Ovary (tissue), 10 donors: ENCODE measurements at places on chromosomes 16 and 17.

DNA sequence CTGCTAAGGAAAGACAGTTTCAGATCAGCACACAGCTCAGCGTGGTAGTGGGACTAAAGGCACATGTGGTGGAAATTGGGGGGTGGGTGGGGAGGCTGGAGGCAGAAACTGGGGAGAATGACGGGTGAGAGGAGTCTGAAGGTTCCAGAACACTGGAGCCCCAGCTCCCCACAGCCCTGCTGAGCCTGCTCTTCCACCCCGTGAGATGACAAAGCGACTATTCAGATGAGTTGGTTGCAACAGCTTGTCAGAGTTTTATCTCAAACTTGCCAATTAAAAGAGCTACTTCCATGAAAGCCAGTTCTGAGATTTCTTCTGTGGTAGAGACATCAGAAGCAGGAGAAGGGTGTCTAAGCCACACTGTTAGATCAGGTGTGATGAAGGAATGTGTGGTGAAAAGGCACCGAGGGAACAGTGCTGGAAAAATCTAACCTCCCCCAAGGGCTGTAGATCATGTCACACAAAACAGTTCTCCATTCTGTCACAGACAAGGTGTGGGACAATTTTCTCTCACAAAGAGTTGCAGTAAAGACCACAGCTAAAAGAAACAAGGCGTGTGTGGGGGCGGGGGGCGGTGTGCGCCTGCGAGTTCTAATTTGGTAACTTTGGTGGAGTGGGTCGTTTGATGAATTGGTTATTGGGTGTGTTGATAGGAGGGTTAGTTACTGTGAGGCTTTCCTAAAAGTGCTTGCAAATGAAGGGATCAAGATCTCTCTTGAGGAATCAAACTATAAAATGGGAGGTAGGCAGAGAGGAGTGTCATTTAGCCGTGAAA is 39.0 kb downstream of the CCDC182 start:
- DNase-seq = no peak

GRCh38 chr17:16652847-16653366 is 743 bp downstream of the ZNF624 start:
- DNase-seq = no peak

- DNase-seq = no peak
Measured at GRCh38 chr16:72301523-72302236, 129.7 kb upstream of the PMFBP1 start.

GRCh38 chr16:76932541-76933211 is 258.3 kb upstream of the MON1B start:
- DNase-seq = no peak

- no peak for DNase-seq
Measured at GRCh38 chr17:32794533-32795246, 82.2 kb downstream of the MYO1D start.

- no peak for DNase-seq
Measured at GRCh38 chr16:280552-280951, at the start of gene ARHGDIG. TSS of gene ARHGDIG (plus strand) at chr16:280591. CDS start at chr16:280681, 90 bp downstream.

- DNase-seq = no peak
Measured at GRCh38 chr17:55625521-55625920, 97.1 kb downstream of the TMEM100 start.
